Caco-2 (cell line): ENCODE measurements at places on chromosomes 16 and 17.

DNA sequence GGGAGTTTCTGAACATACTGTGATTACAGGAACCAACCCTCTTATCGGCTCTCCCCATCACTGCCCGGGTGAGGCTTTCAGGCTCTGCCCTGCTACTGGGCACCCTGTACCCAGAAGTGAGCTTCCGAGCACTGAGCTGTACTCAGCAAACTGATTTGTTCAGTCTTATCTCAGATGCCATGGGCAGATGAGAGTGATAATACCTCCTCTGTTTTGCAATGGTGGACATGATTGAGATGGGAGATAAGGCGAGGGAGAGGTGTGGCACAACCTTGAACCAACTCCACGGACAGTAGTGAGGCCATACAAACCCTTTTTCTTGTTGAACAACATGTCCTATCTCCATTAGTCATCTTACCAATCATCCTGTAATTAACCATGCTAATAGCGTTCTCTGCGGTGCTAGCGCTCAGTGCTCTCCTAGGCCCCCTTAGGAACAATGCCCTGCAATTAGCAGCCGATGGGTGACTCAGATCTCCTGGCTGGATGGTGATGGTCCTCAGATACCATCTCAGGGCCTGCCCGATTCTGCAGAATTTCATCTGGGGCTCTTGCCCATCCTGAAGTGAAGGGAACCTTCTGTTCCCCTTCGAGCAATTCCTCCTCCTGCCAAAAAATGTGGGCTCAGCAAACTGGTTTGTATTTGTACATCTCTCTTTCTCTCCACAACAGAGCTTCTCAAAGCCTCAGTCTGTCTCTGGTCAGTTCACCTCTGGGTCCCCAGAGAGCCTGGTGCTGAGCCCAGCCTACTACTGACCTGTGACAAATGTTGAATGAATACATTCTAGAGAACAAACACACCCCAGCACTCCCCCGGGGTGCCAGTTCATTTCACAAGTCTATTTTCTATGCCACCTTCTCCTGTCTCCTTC lies 139.3 kb upstream of the IRX3 start:
- H3K27ac ChIP-seq: no peak overlapping the region
- no peaks in the 10 kb centered on the region for H3K36me3 ChIP-seq
- H3K4me3 ChIP-seq: no peak overlapping the region
- H3K27me3 ChIP-seq: no peaks in the 10 kb centered on the region; the same call in 1 of the 2 replicates

DNA sequence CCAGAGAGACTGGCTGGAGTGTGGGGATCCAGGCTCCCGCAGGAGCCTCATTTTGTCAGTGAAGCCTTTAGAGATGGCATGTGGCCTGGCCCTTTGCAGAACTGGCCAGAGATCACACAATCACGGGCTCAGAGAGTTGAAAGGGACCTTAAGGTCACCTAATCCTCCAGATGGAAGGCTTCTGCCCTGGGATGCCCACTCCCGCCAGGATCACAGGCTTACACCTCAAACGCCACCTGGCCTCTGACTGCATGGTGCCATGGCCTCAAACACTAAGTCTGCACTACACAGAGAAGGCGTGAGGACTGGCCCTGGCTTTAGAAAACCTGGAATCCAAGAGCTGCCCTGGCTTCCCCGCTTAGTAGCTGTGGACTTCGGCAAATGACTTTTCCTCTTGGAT lies 306.8 kb upstream of the CCL2 start:
- H3K27ac ChIP-seq: no peak overlapping the region
- no peaks in the 10 kb centered on the region for H3K27me3 ChIP-seq
- H3K4me3 ChIP-seq: no peak overlapping the region
- H3K36me3 ChIP-seq: no peaks in the 10 kb centered on the region

DNA sequence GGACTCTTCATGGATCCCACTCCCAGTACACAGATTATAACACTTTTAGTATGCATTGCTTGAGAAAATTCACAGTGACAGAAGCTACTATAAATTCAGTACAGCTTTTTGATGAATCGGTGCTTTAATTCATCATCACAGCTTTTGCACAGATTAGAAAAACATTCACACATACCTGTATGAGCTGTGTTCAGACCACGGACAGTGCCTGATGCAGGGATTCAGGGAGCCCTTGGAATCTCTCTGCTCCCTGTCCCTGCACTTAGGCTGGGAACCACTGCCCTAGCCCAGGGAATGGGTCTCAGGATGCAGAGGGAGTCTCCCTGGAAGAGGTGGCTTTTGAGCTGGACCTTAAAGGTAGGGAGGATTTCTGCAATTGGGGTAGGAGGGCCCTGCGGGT lies 13.9 kb downstream of the TBKBP1 start:
- no peak overlapping the region for H3K27ac ChIP-seq
- 0 out of 2 replicates have a peak, but pooled peaks cover 1% of the 10 kb centered on the region for H3K36me3 ChIP-seq
- H3K4me1 ChIP-seq: no peaks in the 10 kb centered on the region
- H3K27me3 ChIP-seq: no peaks in the 10 kb centered on the region
- no peak for DNase-seq

DNA sequence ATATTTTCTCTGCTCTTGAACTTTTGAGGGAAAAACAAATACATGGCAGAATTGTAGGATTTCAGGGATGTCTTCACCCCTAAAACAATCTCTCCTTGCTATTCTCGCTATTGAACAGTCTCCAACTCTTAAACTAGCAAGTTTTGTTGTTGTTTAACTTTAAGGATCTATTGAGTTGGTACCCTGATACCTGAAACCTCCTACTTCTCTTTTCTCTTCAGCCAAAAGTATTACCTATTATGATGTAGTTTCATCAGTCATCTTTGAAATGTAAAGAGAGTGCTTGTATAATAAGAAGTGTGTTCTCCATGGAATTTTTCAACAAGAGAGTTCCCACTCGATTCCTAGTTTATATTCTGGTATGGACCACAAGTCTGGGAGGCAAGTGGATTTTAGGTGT lies 211.6 kb upstream of the TBX2 start:
- DNase-seq: no peak
- H3K4me1 ChIP-seq: peaks cover 4% of the 10 kb centered on the region; the same call in 1 of the 2 replicates
- H3K27ac ChIP-seq: no peak overlapping the region
- no peaks in the 10 kb centered on the region for H3K36me3 ChIP-seq

GRCh38 chr16:31050280-31051030 lies 17.1 kb downstream of the STX4 start:
- no peak for DNase-seq
- no peaks in the 10 kb centered on the region for H3K27me3 ChIP-seq
- H3K27ac ChIP-seq: no peak overlapping the region
- no peak overlapping the region for H3K4me3 ChIP-seq
- no peaks in the 10 kb centered on the region for H3K4me1 ChIP-seq
- H3K36me3 ChIP-seq: no peaks in the 10 kb centered on the region

DNA sequence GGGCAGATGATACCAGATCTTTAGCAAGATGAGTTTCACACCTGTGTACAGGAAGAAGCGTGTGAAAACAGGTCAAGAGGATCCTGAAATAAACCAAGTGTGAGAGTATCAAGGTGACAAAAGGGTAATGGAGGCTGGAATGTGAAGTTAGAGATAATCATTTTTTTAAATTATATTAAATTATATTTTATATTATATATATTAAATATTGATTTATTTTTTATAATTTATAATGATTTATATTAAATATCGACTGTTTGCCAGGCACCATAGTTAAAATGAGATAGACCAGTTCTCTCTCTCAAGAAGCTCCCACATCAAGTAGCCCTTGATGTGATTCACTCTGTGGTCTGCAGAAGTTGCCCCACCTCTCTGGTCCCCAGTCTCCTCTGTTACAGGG lies 360.2 kb upstream of the HSBP1 start:
- no peak overlapping the region for H3K27ac ChIP-seq
- H3K4me1 ChIP-seq: no peaks in the 10 kb centered on the region
- H3K36me3 ChIP-seq: no peaks in the 10 kb centered on the region
- no peak overlapping the region for H3K4me3 ChIP-seq

DNA sequence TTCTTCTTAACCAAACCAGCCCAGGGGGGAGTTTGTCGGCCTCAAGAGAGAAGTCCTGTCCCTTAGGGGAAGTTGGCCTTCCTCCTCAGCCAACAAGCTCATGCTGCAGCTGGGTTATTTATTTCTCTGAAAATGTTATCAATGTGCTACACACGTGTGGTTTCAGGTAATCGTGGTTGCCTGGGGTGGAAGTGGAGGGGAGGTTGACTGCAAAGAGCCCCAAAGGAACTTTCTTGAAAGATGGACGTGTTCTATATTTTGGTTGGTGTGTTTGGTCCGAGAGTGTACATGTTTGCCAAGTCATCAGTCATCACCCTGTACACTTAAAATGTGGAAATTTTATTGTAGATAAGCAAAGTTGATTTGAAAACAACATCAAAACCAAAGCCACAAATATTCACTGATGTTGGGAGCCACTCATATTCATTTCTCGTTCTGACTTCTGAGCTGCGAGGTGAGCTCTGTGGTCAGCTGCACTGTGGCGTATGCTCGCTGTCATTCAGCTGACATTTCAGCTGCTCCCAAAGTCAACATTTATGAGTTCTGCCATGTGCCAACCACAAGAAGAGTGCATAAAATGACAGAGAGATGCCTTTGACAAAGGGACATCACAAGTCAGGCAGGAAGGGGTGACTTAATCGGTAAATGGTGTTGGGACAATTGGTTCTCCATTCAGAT lies 26.5 kb upstream of the ADGRG1 start:
- no peaks in the 10 kb centered on the region for H3K27me3 ChIP-seq
- no peak overlapping the region for H3K4me3 ChIP-seq
- no peaks in the 10 kb centered on the region for H3K36me3 ChIP-seq
- H3K4me1 ChIP-seq: peaks cover 14% of the 10 kb centered on the region
- no peak overlapping the region for H3K27ac ChIP-seq

- no peaks in the 10 kb centered on the region for H3K36me3 ChIP-seq
- DNase-seq: no peak
- H3K4me1 ChIP-seq: no peaks in the 10 kb centered on the region
- H3K4me3 ChIP-seq: no peak overlapping the region
- H3K27ac ChIP-seq: no peak overlapping the region
Measured at GRCh38 chr16:87098361-87098760, 218.8 kb downstream of the C16orf95 start.

DNA sequence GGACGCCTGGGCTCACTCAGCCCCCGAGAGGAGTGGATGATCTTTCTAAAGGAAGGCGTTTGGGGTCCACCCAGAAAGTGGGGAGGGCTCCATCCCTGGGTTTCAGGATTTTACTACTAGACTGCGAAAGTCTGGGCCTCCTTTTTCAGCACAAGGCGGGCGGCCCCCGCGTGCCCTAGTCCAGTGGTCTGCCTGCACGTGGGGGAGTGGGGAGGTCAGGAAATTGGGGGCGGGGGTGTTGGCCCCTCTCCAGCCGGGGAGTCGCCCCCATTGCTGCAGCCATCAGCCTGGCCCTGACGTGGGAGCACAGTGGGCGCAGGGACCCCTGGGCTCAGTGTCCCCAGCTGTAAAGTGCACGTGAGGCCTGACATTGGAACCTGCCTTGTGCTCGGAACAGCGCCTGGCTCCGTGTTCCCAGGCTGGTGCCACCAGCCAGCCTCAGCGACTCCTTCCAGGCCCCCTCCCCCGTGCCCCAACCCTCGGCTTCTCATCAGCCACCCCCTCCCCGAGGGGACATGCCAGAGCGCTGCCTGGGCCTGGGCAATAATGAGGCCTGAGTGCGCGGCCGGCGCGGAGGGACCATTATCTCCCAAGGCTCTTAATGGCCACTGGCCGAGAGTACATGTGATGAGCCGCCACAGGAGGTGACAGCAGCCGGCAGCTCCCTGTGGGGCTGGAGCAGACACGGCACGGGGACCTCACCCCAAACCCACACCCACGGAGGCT lies 2.4 kb upstream of the C1QTNF8 start:
- H3K27me3 ChIP-seq: no peaks in the 10 kb centered on the region
- no peak overlapping the region for H3K4me3 ChIP-seq
- H3K27ac ChIP-seq: no peak overlapping the region
- H3K4me1 ChIP-seq: peaks cover 12% of the 10 kb centered on the region
- no peak for DNase-seq
- H3K36me3 ChIP-seq: no peaks in the 10 kb centered on the region

GRCh38 chr17:31824766-31825360 lies 34.2 kb downstream of the COPRS start:
- H3K4me1 ChIP-seq: no peaks in the 10 kb centered on the region
- no peak overlapping the region for H3K4me3 ChIP-seq
- no peaks in the 10 kb centered on the region for H3K27me3 ChIP-seq
- no peaks in the 10 kb centered on the region for H3K36me3 ChIP-seq
- no peak overlapping the region for H3K27ac ChIP-seq

DNA sequence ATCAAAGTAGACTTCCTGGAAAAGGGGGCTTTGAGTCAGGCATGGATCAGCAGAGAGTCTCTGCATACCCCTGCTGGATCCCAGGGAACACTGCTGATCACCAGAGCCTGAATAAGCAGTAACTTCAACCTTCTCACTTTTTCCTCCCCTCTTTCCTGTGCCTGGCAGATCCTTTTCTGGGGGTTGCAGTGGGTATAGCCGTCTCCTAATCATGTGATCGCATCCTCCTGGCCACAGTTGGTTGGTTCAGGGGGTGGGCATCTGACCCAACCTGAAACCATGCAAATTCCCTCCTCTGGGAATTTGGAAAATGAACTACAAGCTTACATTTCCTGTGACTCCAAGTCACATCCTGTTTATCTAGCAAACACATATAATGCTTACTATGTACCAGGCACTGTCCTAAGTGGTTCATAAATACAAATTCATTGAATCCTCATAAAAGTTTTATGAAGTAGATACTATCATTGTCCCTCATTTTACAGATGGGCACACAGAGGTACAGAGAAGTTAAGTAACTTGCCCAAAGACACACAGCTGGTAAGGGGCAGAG lies 120.3 kb downstream of the AXIN2 start:
- no peak overlapping the region for H3K27ac ChIP-seq
- H3K27me3 ChIP-seq: no peaks in the 10 kb centered on the region
- no peak overlapping the region for H3K4me3 ChIP-seq
- no peaks in the 10 kb centered on the region for H3K36me3 ChIP-seq
- DNase-seq: no peak
- 0 out of 2 replicates have a peak, but pooled peaks cover 5% of the 10 kb centered on the region for H3K4me1 ChIP-seq

- DNase-seq: no peak
- no peak overlapping the region for H3K4me3 ChIP-seq
- no peaks in the 10 kb centered on the region for H3K4me1 ChIP-seq
- no peaks in the 10 kb centered on the region for H3K36me3 ChIP-seq
- H3K27ac ChIP-seq: no peak overlapping the region
Measured at GRCh38 chr17:33228548-33228947, 64.5 kb downstream of the ASIC2 start.

GRCh38 chr17:65053354-65053881 lies 3.1 kb downstream of the GNA13 start:
- DNase-seq: no peak
- H3K4me1 ChIP-seq: peaks cover 15% of the 10 kb centered on the region; the same call in 1 of the 2 replicates
- H3K4me3 ChIP-seq: no peak overlapping the region
- H3K27me3 ChIP-seq: no peaks in the 10 kb centered on the region

GRCh38 chr16:52515068-52515671 lies 31.8 kb downstream of the TOX3 start:
- H3K36me3 ChIP-seq: no peaks in the 10 kb centered on the region
- no peak overlapping the region for H3K27ac ChIP-seq
- H3K4me3 ChIP-seq: no peak overlapping the region
